ENCODE measurements at places on chromosomes 2 and 18. TPM values are rescaled to one million over a fixed set of nuclear protein-coding genes. Genes with fewer than 3 reads are reported as not detected.

DNA sequence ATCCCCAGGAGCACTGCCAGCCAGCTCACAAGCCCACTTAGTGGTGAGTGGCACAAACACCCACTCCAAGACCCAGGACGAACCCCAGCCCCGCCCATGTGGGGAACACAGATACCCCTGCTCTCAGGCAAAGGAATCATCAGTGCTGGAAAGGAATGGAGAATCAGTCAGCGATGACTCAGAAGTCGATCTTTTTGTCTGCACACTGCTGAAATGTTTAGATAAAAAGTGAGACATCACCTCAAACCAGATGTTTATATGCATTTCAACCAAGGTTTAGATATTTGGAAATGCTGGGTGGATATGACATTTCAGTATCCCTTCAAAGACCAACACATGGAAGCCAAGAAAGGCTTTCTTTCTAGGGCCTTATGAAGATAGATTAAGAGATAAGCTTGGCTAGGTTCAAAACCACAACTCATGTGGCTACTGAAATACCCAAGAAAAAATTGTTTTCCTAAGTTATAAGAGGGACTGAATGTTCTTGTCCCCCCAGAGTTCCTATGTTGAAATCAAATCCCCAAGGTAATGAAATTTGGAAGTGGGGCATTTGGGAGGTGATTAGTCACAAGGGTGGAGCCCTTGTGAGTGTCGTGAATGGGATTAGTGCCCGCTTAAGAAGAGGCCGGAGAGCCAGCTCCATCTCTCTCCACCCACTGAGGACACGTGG is 43.7 kb downstream of the POU3F3 start:
- no peak for DNase-seq

DNA sequence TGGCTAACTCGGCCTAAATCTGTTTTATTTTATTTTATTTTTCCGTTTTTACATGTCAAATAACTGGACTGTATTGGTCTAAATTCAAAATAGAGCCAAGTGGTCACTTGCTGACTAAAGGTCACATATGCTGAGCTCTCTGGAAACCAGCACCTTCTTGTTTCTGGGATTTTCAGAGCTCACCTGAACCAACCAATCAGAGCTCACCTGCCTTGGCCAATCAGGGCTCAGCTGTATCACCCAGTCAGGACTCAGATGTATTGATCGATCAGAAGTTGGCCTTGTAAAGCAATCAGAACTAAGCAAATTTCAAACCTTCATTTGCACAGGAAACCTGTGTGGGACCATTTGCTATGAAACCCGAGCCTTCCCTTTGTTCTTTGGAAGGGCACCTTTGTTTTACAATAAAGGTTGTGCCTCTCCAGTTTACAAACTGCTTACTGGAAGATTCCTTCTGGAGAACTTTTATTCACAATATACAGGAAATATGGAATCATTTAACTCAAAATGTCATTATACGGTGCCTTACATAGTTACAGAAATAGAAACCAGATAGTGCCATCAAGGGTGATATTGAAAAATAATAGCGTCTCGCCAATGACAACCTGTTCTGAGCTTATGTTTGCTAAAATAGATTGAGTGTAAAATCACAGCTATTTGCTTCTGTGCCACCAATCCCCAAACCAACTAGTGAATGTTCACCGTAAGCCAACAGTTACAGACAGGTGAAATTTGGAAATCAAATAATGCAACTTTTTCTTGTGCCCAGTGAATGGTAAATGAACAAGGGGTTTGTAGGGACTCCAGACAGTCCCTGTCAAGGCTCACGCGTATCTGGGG is 17.3 kb upstream of the PSD4 start:
- DNase-seq: no peak

DNA sequence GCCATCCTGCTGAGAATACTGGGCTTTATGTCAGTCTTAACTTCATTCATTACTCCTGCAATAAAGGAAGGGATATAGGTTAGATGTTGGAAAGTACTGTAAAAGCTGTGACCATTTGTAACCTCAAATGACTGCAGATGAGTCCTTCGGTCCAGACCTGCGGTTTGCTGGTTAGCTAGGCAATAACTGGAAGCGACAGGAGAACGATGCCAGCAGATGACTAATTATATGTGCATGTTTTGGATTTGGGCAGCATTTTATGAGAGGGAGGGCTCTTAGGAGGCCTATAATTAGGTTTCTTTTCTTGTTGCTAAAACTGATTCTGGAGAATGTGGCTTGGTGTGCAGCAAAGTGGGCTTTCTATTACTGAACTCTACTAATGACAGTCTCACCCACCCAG is 205.6 kb downstream of the TMEM182 start:
- DNase-seq: no peak

DNA sequence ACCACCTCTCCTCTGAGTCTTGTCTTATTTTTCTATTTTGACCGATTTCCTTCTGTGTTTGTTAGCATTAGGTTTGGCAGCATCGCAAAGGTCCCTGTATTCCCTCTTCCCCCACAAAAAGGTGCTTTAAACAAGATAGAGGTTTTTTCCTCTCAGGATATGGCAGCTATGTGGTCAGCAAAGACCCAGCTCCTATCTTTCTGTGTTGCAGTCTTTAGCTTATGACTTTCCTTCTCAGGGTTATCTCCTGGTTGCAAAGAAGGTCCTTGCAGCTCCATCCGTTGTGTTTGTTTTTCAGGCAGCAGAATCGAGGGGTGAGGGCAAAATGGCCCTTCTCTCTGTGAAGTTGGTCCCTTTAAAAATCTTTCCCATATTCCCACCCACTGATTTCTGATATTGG is 38.4 kb downstream of the GALNT1 start:
- DNase-seq: no peak

- no peak for DNase-seq
Measured at GRCh38 chr2:101737478-101738255, 40.2 kb downstream of the MAP4K4 start.

DNA sequence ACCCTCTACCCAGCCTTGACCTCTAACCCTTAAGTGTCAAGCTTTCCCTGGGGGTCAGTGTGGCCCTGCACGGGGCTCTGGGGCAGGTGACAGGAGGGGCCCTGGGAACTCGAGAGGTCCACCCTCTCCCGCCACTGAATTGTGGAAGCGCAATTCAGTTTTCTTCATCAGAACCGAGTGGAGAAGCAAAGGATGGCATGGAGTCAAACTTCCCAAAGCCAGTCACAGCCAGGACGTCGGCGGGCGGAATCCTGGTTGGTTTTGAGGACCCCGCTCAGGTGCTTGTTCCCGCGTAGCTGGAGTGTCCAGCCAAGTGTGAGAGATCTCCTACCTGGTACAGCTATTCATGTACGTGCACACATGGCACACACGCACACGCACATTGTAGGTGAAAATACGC is 62.0 kb downstream of the MBP start:
- DNase-seq: no peak

DNA sequence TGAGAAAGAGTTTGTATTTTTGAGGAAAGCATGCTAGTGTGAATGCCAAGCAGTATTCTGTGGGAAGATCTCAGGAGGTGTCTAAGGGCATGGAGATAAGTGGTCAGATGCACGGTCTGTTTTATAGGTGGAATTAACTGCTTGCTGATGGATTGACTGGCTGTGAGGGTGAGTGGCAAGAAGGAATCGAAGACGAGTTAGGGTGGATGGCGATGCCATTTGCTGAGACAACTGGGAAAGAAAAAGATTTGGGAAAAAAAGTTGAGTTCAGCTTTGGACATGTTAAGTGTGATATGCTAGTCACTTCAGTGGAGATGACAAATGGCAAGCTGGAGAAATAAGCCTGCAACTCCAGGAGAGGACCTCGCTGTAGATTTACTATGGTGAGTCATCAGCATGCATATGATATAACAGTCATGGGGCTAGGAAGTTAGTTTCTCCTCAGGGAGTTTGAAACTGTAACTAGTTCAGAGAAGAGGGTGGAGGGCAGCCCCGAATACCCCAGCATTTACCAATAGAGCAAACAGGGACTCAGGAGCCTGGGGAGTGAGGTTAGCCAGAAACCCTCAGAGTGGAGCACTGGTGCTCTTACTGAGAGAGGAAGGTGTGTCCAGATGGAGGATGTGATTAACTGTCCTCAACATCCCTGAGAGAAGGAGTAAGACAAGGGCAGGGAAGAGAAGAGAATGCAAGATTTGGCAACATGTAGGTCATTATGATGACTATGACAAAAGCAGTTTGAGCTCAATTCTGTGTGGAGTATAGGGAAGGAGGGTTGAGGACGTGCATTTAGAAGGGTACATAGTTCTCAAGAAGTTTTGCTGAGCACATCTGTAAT is 2.0 kb upstream of the HK2 start:
- no peak for DNase-seq

DNA sequence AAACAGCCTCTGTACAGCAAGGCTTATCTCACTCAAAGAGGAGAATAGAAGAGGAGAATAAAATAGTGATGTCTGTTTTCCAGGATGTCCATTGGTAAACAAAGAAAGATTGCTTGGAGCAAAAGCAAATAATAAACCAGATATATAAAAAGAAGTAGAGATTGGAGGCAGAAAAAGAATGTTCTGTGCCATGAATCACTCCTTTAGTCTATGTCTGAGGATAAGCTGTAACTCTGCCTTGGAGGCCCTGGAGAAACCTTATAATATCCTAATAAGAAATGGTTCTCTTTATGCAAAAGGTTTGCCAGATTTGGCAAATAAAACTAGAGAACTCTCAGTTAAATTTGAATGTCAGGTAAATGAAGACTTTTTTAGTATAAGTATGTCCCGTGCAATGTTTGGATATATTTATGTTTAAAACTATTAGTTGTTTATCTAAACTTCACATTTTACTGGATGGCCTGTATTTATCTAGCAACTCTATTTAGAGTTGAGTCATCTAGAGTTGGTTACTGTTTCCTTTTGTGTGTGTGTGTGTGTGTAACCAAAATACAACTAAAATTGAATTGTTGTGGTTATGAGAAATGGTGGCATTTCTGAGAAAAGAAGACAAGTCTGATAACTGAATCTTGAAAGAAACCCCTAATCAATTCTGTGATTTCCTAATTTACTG is 510.3 kb upstream of the SETBP1 start:
- no peak for DNase-seq

GRCh38 chr18:48826271-48826670 is 124.5 kb downstream of the SMAD7 start:
- no peak for DNase-seq

DNA sequence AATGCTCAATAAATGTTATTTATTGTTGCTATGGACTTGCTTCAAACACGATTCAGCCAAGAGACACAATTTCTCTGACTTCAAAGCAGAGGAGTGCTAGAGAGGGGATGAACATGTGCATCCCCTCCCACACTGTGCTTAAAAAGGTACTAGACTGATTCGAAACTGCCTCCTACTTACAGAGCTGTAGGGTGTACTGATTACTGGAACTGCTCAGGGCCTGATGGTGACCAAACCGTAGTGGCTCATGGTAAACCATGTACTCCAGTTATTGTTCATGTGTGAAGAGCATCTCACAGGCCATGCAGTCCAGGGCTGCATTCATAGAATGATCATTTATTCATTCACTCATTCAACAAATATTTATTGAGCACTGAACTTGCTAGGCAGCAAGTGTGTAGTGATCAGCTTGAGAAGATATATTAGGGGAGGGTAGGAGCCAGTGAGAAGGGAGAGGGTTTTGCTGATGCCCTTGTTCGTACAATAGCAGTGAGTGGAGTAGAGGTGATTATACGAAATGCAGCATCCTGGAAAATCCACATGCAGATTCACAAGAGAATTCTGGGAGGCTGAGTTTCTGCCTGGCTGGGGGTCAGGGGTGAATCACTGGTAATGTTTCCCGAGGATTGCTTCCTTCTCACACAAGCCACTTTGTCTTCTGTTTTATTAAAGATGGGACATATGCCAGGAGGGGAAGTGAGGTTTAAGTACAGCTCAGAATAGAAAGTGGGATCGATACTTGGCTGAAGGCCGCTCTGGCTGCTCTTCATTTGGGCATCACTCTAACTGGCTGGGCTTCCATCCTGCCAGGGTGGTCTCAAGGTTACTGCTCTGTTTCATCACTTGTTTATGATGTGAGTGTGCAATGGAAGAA is 245.4 kb downstream of the RAD51AP2 start:
- DNase-seq: no peak

GRCh38 chr18:63848159-63848558 is 39.3 kb upstream of the SERPINB2 start:
- peak; percentile 12 for DNase-seq

- DNase-seq: no peak
Measured at GRCh38 chr2:3522961-3523421, 3.7 kb upstream of the ADI1 start.

DNA sequence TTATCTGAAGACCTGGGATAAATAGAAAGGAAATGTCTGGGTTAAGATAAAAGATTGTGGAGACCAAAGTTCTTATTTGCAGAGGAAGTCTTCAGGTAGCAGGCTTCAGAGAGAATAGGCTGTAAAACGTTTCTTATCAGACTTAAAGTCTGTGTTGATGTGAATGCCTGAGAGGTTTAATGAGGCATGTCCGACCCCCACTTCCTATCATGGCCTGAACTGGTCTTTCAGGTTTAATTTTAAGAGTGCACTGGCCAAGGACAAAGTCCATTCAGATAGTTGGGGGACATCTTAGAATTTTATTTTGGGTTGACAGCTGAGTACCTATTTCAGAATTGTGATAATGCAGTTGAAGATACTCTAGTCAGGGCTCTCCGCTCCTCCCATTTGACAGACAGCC is 92.1 kb downstream of the ATL2 start:
- DNase-seq: no peak

DNA sequence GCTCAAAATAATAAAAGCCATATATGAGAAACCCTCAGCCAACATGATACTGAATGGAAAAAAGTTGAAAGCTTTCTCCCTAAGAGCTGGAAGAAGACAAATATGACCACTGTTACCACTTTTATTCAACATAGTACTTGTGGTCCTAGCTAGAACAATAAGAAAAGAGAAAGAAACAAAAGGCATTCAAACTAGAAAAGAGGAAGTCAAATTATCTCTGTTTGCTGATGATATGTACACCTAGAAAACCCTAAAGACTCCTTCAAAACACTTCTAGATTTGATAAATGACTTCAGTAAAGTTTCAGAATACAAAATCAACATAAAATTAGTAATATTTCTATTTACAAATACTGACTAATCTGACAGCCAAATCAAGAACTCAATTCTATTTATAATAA is 328.8 kb upstream of the GCFC2 start:
- no peak for DNase-seq

DNA sequence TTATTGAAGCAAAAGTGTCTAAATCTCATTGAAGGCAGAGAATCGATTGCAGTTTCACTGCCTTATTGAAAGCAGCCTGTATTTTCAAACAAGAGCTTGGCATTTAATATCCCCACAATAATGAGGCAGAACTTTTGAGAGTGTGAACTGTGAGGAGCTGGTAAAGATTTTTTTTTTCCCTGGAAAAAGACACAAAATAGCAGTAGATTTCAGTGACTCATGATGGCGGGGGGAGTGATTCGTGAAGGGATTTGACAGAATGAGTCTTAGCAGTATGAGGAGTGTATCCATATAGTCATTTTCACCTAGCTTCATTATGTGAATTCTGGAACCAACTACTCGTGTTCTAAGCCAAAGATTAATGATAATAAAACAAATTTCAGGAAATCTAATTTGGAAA is 242.9 kb downstream of the ARL6IP6 start:
- no peak for DNase-seq

Gene CFAP221
- total RNA-seq: not detected

Gene TNFRSF11A
- not detected for total RNA-seq

Gene QPCT
- total RNA-seq: 52.6 TPM

Gene IL1R1
- total RNA-seq: not detected

Gene XIRP2
- total RNA-seq: not detected

All from OCI-LY7 (cell line).